ENCODE measurements at places on chromosomes 7 and 10.

DNA sequence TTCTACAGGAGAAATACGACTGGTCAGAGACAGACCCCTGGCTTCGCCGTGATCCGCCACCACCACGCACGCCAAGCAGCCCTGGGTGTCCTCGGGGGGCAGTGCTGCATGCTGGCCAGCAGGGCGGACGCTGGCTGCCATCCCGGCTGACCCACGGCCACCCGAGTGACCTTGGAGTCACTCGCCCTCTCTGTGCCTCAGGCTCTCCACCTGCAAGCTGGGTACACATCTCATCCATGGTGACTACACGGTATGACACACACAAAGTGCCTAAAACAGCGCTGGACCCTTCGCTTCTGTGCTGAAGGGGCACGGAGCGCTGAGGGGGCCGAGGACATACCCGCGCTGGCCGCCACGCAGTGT lies 62.0 kb upstream of the RNF32 start:
- no peak overlapping the region for H3K4me3 ChIP-seq
- H3K4me1 ChIP-seq, result no peaks in the 10 kb centered on the region
- no peak for DNase-seq
- no peak overlapping the region for H3K27ac ChIP-seq
- H3K27me3 ChIP-seq, result no peaks in the 10 kb centered on the region

DNA sequence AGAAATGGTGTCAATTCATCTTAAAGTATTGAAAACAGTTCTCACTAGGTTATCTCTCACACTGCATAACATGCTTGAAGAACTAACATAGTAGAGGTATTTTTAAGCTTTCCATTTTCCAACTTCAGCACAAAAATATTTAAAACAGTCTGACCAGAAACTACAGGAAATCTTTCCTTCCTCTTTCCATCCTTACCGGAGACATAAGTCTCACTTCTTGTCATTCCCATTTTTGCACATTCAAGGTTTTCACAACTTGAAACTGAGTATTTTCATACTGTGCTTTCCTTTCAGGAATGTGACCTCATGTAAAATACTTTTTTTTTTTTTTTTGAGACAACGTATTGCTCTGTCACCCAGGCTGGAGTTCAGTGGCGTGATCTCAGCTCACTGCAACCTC lies 45.2 kb downstream of the ARHGAP12 start:
- H3K27ac ChIP-seq, result no peak overlapping the region
- DNase-seq, result no peak
- no peaks in the 10 kb centered on the region for H3K36me3 ChIP-seq
- H3K4me1 ChIP-seq, result peaks cover 17% of the 10 kb centered on the region

GRCh38 chr7:105325216-105325904 lies 63.4 kb downstream of the SRPK2 start:
- no peak for DNase-seq
- no peaks in the 10 kb centered on the region for H3K27me3 ChIP-seq
- H3K4me1 ChIP-seq, result no peaks in the 10 kb centered on the region
- no peaks in the 10 kb centered on the region for H3K36me3 ChIP-seq
- no peak overlapping the region for H3K4me3 ChIP-seq

DNA sequence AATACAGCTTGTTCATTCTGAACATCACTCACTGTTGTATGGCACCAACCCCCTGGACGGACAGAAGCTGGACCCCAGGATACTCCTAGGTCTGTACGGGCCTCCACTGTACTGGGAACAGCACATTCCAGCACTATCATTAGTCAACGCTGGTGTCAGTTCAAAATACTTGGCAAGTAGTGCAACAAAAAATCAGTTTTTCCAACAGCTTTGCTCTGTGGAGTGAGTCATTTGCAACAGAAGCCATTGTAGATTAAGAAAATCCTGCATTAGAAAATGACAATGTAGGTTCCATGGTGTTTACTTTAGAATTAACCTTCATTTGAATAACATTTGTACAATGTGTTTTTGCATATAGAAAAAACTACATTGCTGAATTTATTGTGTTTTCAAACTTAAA lies 266.6 kb downstream of the HDAC9 start:
- H3K4me1 ChIP-seq, result peaks cover 8% of the 10 kb centered on the region
- no peak for DNase-seq
- H3K36me3 ChIP-seq, result no peaks in the 10 kb centered on the region
- H3K27me3 ChIP-seq, result no peaks in the 10 kb centered on the region
- H3K27ac ChIP-seq, result no peak overlapping the region

DNA sequence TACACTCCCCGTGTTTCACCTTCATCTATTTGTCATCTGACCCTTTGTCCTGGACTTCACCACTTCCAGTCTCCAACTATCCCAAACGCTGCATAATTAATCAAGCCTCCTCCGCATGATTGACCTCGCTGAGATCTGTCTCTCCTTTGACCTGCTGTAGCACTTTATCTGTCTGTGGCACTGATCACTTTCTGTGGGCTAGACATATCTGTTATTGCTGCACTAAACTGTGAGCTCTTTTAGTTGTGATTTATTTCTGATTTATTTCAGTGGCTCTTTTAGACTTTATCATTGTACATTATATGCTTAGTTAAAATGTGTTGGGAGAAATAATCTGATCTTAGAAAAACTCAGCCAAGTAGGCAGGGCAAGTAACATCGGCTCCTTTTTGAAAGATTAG lies 91.9 kb upstream of the GATA3 start:
- DNase-seq, result no peak
- peaks cover 8% of the 10 kb centered on the region for H3K36me3 ChIP-seq
- H3K27me3 ChIP-seq, result no peaks in the 10 kb centered on the region
- no peak overlapping the region for H3K27ac ChIP-seq
- no peaks in the 10 kb centered on the region for H3K4me1 ChIP-seq

DNA sequence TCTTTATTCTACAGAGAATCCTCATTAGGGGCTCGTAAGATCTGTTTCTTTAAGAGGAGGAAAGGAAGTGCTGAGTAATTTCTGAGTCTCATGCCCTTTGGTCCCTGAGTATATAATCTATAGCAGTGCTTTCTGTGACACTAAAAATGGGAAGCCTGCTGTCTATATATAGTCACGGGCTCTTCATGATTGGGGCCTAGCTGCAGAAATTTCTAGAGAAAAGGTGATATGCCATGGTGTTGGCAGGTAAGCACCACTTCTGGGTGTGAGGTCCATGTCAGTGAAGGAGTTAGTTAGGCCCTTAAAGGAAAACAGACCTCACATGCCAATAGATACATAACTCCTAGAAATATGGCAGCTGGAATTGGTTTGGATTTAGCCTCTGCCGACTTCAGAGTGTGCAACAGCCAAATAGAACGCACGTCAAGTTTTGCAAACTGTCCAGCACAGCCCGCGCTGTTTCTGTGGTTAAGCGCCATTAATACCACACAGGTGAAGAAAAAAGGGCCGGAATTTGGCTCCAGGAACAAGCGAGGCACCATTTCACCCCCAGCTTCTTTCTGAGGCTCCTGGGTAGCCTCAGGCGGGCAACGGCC lies 123.2 kb downstream of the TACC2 start:
- no peak for DNase-seq
- H3K4me1 ChIP-seq, result peaks cover 5% of the 10 kb centered on the region
- no peaks in the 10 kb centered on the region for H3K36me3 ChIP-seq
- H3K27ac ChIP-seq, result peak overlapping the region; percentile 99

DNA sequence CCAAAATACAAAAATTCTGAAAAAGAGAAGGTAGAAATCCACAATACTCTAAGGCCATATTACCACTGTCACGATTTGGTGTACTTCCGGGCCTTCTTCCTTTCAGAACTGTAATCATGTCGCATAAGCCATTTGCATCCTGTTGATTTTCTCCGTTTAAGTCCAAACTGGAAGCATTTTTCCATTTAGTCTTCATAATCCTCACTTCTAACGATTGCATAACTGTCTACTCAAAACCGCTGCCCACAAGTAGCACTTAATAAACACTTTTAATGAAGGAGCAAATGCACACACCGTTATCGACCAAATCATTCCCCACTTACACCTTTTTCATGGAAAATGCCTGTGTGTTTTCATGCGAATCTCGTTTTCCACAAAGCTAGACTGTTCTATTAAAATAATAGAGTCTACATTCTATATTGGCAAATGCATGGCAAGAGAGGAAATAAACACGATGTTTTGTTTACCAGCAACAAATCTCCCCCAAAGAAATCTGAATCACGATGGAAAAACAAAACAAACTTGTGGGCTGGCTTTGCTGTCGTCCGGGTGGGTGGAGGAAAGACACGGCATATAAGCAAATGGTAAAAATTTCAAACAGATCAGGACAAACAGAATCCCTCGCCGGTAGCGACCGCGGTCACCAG lies 1.0 kb downstream of the ATE1 start:
- H3K27me3 ChIP-seq, result no peaks in the 10 kb centered on the region
- DNase-seq, result no peak
- peaks cover 28% of the 10 kb centered on the region for H3K4me1 ChIP-seq
- H3K27ac ChIP-seq, result peak overlapping the region; percentile 96
- no peaks in the 10 kb centered on the region for H3K36me3 ChIP-seq

GRCh38 chr10:63812501-63812900 lies 291.3 kb downstream of the REEP3 start:
- no peaks in the 10 kb centered on the region for H3K36me3 ChIP-seq
- H3K4me1 ChIP-seq, result no peaks in the 10 kb centered on the region
- H3K27me3 ChIP-seq, result no peaks in the 10 kb centered on the region
- no peak for DNase-seq
- no peak overlapping the region for H3K27ac ChIP-seq
- H3K4me3 ChIP-seq, result no peak overlapping the region

DNA sequence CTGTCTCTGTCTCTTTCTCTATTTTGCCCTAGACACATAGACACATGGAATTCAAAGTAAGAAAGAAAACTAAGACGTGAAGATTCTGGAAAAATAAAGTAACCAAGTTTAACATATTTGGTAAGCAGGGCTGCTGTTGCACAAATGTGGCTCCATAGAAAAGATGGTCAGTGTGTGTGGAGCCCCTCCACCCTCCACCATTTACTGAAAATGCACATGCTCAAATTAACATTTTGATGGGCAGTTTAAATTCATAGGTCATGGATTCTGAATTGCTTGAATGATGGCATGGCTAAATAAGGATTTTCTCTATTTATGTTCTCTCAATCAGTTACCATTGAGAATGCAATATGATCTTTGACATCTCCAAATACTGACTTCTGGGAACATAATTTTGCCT lies 165.5 kb upstream of the CHRM2 start:
- H3K4me3 ChIP-seq, result no peak overlapping the region
- H3K36me3 ChIP-seq, result no peaks in the 10 kb centered on the region
- no peak overlapping the region for H3K27ac ChIP-seq
- H3K4me1 ChIP-seq, result no peaks in the 10 kb centered on the region
- H3K27me3 ChIP-seq, result no peaks in the 10 kb centered on the region

DNA sequence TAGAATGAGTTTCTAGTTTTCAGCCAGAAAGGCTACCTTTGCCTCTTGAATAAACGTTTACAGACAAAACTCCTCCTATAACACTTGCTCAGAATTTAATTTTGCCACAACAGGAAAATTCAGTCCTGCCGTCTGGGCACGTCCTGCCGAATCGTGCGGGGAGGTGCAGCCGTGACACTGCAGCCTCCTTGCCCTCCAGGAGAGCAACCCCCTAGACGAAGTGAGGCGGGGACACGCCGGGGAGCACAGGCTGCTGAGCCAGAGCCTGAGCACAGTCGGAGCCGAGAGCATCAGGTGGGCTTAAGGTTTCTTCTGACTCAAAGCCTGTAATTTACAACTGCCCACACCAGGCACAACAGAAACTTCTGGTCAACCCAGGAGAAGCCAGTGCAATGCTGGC lies 102.3 kb downstream of the DYNC2I1 start:
- no peaks in the 10 kb centered on the region for H3K27me3 ChIP-seq
- H3K27ac ChIP-seq, result no peak overlapping the region
- no peaks in the 10 kb centered on the region for H3K36me3 ChIP-seq
- no peak for DNase-seq
- peak overlapping the region; percentile 19 for H3K4me3 ChIP-seq
- no peaks in the 10 kb centered on the region for H3K4me1 ChIP-seq

DNA sequence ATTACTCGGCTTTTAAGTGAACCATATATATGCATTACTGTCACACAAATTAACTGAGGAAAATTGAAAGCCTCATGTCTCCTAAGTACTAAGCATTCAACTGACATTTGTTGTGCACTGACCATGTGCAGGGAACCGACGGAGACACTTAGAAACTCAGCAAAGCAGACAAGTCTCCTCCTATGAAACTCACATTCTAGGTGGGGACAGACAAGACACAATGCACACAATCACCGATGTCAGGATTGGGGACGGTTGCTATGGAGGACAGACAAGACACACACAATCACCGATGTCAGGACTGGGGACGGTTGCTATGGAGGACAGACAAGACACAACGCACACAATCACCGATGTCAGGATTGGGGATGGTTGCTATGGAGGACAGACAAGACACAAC lies 134.0 kb downstream of the PTPRN2 start:
- H3K27me3 ChIP-seq, result no peaks in the 10 kb centered on the region
- no peak overlapping the region for H3K27ac ChIP-seq
- no peaks in the 10 kb centered on the region for H3K36me3 ChIP-seq
- no peak for DNase-seq
- no peak overlapping the region for H3K4me3 ChIP-seq
- H3K4me1 ChIP-seq, result no peaks in the 10 kb centered on the region

GRCh38 chr10:84038035-84038434 lies 101.3 kb upstream of the GHITM start:
- H3K4me3 ChIP-seq, result no peak overlapping the region
- H3K27me3 ChIP-seq, result no peaks in the 10 kb centered on the region
- no peak overlapping the region for H3K27ac ChIP-seq
- H3K4me1 ChIP-seq, result no peaks in the 10 kb centered on the region

DNA sequence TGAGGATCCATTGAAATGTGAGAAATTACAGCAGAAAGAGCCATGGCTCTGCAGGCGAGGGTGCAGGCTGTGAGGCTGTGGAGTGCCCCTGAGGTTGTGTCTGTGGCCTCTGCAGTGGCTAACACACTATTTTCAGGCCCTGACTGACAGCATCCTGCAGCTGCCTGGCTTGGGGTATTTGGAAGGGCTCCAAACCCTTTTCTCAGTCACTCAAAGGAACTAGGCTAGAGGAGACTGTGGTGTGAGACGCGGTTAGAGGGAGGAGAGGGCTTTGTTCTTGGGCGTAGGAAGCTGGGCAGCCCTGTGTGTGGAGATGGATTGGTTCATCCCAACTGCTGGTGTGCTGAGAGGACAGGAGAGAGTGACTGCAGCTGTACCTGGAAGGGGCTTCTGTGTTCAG lies 134.9 kb downstream of the RAMP3 start:
- H3K4me3 ChIP-seq, result no peak overlapping the region
- H3K27me3 ChIP-seq, result no peaks in the 10 kb centered on the region
- H3K27ac ChIP-seq, result no peak overlapping the region
- no peaks in the 10 kb centered on the region for H3K36me3 ChIP-seq

Measured in thoracic aorta (tissue), 2 donors.